ENCODE measurements at places on chromosomes 5 and 9.

DNA sequence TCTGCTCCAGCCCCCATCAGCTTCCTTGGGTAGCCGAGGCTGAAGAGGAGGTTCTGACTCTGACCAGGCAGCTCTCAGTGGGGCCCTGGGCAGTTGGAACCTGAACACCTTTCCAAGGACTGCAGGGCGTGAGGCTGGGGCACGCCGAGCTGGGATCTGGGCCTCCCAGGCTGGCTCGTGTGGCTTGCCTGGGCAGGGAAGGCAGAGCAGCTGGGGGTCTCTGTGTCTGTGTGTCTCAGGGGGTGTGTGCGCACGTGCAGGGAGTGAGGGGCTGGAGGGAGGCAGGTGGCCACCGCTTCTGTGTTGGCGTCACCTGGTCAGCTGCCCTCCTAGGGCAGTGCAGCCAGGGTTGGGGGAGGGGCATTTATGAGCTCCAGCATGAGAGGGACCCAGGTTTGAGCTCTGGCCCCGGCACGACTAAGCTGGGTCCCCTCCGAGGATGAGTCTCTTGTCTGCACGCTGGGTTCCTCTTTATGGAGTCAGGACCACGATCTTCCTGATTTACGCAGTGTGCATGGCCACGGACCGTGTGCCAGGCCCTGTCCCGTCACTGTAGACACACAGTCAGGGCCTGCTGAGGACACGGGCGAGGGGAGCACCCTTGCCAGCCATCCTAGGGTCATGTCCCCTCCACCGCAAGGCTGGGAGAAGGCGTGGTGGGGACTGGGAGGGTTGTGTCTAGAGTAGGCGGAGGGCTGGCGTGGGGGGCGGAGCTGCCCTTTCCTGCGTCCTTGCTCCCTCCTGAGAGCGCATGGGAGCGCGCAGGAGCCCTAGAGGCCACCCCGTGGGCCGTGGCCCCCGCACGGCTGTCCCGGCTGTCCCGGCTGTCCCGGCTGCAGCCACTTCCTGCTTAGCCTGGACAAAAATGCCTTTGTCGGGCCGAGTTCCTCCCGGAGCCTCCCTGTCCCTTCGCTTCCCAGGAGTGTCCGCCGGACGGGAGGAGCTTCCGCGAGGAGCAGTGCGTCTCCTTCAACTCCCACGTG lies 4.6 kb downstream of the ADAMTSL2 start:
- no peak for DNase-seq

- DNase-seq: peak; percentile 48
Observed at GRCh38 chr5:1521671-1522600, 1.8 kb downstream of the LPCAT1 start.

DNA sequence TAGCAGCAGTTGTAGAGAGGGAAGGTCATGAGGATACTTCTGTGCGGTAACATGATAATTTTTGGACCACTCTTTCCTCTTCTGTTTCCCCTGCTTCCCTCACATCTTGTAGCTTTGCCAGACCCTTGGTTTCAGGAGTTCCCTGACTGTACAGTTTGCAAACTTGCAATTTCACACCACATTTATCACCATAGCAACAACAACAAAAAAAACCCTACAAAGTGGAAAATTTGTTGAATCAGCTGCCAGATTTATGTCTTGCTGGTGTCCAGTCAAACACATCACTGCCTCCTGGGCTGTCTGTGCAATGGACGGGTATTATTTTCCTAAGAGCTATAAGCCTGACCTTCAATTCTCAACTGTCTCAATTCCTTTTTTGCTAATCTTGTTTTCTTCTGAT lies 751.6 kb downstream of the TLR4 start:
- DNase-seq: no peak

GRCh38 chr9:129885670-129886106 lies 50.4 kb downstream of the USP20 start:
- peak; percentile 87 for DNase-seq

- no peak for DNase-seq
Observed at GRCh38 chr9:89079391-89079790, 88.1 kb downstream of the S1PR3 start.

Data from GM04504 (cell line).